ENCODE measurements at places on chromosomes 13 and 19.

GRCh38 chr19:29478578-29479565 lies 46.9 kb upstream of the VSTM2B start:
- H3K27me3 ChIP-seq: no peaks in the 10 kb centered on the region
- no peaks in the 10 kb centered on the region for H3K36me3 ChIP-seq
- no peak for DNase-seq
- no peaks in the 10 kb centered on the region for H3K4me1 ChIP-seq
- no peak overlapping the region for H3K4me3 ChIP-seq

DNA sequence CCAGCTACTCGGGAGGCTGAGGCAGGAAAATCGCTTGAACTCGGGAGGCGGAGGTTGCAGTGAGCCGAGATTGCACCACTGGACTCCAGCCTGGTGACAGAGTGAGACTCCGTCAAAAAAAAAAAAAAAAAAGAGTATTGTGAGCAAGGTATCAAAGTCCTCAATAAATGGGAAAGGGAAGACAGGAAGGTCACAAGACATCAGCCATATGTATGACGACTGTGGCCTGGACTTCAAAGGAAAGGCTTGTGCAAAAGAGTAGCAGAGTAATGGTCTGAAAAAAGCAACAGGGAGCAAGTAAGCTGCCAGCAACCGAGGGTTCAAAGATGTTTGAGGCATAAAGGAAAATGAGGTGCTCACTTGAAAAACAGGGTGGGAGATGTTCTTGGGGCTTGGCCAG lies 116.0 kb upstream of the WASF3 start:
- H3K36me3 ChIP-seq: no peaks in the 10 kb centered on the region
- no peak overlapping the region for H3K4me3 ChIP-seq
- no peak overlapping the region for H3K27ac ChIP-seq
- no peaks in the 10 kb centered on the region for H3K4me1 ChIP-seq

- H3K27ac ChIP-seq: no peak overlapping the region
- no peak for DNase-seq
- no peaks in the 10 kb centered on the region for H3K4me1 ChIP-seq
- no peaks in the 10 kb centered on the region for H3K36me3 ChIP-seq
Measured at GRCh38 chr19:34351382-34351826, 13.6 kb upstream of the GPI start.

DNA sequence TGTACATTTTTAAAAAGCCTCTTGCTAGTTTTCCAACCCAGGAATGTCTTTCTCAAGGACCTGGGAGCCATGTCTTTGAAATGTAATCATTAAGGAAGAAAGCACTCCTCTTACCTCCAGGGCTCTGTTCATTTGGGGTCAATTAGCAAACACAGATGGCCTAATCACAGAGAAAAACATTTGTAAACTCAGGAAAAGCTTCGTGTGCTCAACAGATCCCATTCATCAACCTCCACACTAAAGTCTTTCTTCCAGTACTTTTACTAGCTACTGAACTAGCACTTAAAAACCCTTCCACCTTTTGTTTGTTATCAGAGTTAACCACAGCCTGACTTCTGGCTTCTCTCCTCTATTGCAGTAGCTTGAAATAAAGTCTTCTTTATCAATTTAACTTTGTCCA lies 441.4 kb downstream of the PCDH20 start:
- no peak overlapping the region for H3K4me3 ChIP-seq
- no peaks in the 10 kb centered on the region for H3K4me1 ChIP-seq
- no peaks in the 10 kb centered on the region for H3K36me3 ChIP-seq
- H3K27me3 ChIP-seq: no peaks in the 10 kb centered on the region
- DNase-seq: no peak
- no peak overlapping the region for H3K27ac ChIP-seq

- no peaks in the 10 kb centered on the region for H3K4me1 ChIP-seq
- H3K36me3 ChIP-seq: no peaks in the 10 kb centered on the region
- no peak overlapping the region for H3K4me3 ChIP-seq
- no peaks in the 10 kb centered on the region for H3K27me3 ChIP-seq
- H3K27ac ChIP-seq: no peak overlapping the region
Measured at GRCh38 chr13:42484386-42484785, 89.6 kb upstream of the TNFSF11 start.

DNA sequence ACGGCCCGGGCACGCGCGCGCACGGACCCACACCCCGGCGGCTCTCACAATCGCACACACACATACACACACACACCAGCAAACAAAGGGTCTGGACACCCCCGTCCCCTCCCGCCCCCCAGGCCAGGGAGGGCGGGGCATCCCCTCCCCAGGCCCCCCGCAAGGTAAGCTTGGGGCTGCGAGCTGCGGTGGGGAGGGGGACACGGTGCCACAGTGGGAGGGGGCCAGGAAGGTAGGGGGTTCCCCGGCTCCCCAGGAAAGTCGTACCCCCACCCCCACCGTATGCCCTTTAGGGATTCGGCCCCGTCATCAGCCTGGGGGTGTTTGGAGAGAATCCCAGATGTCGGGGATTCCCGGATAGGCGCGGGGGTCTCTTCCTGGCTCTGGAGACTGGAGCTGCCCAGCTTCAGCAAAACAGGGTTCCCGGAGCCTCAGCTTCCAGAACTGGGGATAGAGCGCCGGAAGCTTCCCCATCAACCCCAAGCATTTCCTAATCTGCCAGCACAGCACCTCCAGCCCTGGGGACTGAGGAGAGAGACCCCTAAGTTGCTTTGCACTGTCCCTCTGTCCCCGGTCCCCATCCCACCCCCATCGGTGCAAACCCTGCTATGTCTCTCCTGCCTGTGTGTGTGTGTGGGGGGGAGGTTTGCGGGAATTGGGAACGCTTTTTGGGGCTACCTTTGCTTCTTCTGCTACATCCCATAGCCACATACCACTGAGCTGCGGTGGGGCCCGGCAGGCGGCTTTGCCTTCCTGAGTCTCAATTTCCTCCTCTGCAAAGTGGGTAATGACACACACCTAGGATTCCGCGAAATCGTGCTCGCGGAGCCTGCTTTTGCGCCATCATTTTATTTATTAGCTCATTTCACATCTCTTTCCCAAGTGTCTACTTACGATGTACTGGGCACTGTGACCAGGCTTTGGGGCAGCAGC lies 1.8 kb upstream of the CDC37 start:
- H3K27ac ChIP-seq: no peak overlapping the region
- no peak overlapping the region for H3K4me3 ChIP-seq
- H3K36me3 ChIP-seq: no peaks in the 10 kb centered on the region
- DNase-seq: no peak

All from prostate gland (tissue), 2 donors.